Globus pallidus (tissue), 1 donor: ENCODE measurements at places on chromosomes 7 and 10.

- peak; percentile 73 for DNase-seq
Measured at GRCh38 chr10:635088-635861, 54.2 kb downstream of the DIP2C start.

GRCh38 chr7:131878777-131879176, 322.3 kb upstream of the PODXL start:
- DNase-seq, result no peak

GRCh38 chr7:139034855-139035585, 822 bp downstream of the ZC3HAV1L start:
- DNase-seq, result no peak

DNA sequence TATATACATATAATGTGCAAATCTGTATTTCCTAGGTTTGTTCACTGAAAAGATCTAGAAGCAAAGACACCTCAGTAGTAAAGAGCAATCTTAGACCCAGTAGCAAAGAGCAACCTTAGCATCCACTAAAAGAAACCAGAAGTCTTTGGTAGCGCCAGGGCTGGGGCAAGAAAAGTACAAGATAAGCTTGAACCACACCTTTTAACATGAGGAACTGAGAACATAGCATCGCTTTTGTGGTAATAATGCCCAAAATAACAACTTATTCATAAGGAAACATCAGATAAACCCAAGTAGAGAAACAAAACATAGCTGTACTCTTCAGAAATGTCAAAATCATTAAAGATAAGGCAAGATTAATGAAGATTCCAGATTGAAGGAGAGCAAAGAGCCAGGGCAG, 173.4 kb downstream of the IMMP2L start:
- DNase-seq, result no peak

DNA sequence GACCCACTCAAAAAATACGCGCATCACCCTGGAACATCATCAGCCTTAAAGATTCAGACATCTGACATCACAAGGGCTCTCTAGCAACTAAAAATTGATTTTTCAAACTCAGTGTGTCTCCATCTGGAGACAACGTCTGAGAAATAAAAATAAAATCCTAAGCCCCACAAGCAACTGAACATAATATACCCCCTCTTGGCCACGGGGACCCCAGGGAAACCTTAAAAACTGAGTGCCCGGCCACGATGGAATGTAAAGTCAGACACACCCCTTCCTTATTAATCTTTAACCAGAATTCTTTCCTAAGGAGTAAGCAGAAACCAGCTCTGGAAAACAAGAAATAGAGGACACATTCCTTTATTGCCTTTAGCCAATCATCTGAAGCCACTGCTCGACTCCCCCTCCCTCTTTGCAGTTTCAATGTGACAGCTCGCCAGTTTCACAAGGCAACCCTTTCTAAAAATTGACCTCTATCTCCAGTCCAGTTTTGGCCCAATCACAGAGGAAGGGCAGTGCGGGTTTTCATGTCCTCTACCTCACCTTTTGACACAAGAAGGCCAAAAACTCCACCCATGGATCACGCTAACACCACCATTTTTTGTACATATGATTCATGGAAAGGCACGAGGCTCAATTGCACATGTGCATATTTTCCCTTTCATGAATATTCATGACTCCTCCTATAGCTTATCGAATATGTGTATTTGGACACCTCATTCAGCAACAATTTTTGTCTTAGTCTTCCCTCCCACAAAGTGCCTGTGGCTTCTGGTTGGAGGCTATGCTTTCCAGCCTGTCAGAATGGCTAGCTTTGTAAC, 24.2 kb downstream of the IFIT3 start:
- no peak for DNase-seq

DNA sequence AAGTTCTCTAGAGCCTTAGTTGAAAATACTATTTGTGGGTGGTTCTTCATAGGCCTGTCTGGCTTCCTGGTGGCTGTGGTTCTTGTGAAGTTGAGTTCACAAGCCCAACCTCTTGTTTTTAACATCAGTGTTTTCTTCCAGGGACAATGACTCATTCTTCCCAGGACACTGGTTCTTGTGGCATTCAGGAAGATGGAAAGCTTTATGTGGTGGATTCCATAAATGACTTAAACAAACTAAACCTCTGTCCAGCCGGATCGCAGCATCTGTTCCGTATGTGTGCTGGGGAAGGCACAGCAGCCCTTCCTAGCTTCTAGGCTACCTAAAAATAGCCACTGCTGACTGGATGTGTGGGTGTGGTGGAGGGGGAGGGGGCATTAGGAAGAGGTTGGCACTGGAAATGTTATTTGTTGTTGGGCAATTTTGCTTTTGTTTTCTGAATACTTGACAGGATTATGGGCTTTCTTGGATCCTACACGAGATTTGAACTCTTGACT, 3.9 kb downstream of the LSMEM1 start:
- DNase-seq, result no peak

GRCh38 chr10:102175415-102175814, 23.2 kb downstream of the NOLC1 start:
- no peak for DNase-seq

GRCh38 chr7:79553811-79554555, 100.5 kb upstream of the MAGI2 start:
- no peak for DNase-seq

DNA sequence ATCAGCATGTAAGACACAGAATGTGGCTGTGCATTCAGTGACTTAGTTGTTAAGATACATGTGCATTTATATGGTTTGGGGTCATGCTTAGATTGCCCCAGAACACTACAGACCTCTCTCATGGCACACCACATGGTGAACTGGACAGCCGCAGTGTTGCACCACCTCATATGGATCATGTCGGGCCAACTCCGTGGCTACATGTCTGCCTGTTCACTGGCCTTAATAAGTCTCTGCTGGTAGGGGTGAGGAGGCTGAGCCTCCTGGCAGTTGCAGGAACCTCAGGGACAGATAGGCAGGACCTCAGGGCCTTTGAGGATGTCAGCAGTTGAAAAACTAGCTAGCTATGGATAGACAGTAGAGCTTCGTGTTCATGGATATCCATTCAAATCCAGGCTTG, 751.0 kb downstream of the GRID1 start:
- DNase-seq, result no peak

DNA sequence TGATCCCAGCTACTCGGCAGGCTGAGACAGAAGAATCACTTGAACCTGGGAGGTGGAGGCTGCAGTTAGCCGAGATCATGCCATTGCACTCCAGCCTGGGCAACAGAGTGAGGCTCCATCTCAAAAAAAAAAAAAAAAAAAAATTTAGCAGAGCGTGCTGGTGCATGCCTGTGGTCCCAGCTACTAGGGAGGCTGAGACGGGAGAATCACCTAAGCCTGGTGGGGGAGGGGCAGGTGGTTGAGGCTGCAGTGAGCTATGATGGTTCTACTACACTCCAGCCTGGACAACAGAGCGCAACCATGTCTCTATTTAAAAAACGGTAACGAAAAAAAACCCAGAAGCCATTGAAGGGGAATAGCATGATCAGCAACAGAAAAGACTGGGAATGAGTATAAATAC, 89.9 kb downstream of the ARHGAP12 start:
- no peak for DNase-seq

DNA sequence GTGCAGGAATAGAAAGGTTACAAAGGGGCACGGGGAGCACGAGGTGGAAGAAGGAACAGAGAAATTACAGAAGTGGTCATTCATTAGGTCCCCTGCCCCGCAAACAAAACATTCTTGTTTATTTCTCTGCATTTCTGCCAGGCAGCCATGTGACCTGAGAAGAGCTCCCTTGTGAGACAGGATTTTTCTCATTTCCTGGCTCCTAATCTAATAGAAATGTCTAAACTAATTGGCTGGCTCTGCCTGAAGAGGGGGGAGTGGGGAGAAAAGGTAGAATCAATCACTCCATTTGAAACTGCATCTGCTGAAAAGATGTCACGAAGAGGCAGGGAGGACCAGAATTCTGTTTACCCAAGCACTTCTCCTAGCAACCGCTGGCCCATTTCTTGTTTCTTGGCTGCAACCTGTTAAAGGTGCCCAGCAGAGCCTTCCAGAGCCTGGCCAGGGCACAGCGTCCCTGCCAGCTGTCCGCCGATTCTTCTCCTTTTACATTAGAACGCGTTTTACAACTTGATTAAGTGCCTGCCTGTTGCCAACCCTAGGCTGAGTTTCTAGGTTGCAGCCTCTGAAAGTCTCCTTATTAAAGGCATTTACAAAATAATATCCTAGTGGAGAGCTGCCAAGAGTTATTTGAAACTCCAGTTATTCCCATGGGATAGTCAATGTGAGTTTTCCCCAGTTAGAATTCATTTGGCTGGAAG, 1227.6 kb downstream of the TYW1 start:
- DNase-seq, result peak; percentile 75

GRCh38 chr7:102860351-102860811, 52.4 kb upstream of the LRRC17 start:
- no peak for DNase-seq

DNA sequence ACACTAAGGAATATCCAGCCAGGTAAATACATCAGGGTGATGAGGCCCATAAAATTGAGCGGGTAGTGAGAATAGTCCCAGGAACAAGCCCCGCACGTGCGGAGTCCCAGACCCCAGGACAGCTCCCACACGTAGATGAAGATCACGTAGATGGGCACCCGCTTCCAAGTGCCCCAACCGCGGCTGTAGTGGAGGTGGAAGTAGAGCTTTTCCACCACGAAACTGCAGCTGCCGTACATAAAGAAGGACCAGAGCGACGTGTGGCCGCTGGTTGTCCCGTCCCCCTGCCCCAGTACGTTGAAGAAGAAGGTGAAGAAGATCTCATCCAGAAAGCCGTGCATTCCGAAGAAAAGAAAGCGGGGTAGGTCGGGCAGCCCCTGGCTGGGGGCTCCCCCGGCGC, 948 bp downstream of the TMEM229A start:
- DNase-seq, result peak; percentile 47

GRCh38 chr7:151377406-151377805, 32.4 kb downstream of the WDR86 start:
- DNase-seq, result no peak

DNA sequence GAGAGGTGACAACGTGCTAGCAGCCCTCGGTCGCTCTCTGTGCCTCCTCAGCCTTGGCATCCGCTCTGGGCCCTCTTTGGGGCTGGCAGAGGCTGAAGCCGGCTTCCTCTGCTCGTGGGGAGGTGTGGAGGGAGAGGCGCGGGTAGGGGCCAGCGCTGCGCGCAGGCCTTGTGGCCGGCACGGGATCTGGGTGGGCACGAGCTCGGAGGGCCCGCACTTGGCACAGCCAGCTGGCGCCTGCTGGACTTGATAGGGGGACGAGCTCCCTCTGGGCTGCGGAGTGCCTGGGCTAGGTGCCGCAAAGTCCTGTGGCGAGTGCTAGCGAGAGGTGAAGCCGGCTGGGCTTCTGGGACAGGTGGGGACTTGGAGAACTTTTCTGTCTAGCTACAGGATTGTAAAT, 170.7 kb downstream of the EXOC4 start:
- no peak for DNase-seq

GRCh38 chr7:15508258-15508657, 53.6 kb downstream of the AGMO start:
- peak; percentile 79 for DNase-seq

- DNase-seq, result no peak
Measured at GRCh38 chr7:27132978-27133377, 2.4 kb upstream of the HOXA4 start.

DNA sequence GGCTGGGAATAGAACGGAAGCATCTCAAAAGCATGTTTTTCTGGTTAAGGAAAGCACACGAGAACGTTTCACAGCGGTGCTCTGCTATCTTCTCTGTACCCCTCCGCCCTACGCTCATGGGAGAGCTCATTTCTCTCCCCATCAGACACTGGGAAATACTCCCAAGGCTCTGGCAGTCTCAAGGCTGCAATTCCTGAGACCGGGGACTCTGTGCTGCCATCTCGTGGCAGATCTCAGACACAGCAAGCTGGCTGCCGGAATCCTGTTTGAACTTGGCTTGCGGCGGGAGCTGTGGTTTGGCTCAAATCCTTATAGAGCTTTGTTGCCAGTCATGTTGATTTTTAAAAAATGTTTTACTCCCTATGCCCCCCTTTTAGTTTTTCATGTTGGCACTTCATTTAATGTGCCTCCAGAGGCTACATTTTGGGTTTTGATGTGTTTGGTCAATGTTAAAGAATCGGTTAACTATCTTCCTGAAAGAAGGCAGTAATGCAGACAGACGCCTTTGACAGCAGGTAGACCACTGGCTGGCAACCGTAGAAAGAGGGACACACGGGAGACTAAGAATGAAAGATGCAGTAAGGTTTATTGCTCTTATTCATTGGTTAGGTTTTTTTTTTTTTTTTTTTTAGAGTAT, 27.6 kb downstream of the BMPER start:
- DNase-seq, result peak; percentile 78

DNA sequence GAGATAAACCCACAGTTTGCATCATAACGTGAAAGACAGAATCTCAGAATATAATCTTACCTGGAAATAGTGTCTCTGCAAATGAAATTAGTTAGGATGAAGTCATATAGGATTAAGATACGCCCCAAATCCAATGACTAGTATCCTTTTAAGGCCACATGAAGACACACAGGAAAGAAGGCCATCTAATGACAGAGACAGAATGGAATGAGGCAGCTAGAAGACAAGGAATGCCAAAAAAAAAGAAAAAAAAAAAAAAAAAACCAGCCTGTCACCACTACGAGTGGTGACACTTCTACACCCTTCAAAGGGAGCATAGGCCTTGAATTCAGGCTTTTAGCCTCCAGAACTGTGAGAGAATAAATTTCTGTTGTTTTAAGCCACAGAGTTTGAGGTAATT, 82.9 kb downstream of the HYCC1 start:
- DNase-seq, result no peak

- no peak for DNase-seq
Measured at GRCh38 chr10:113456741-113457140, 96.1 kb upstream of the HABP2 start.

GRCh38 chr7:55244006-55244745, 121.0 kb upstream of the LANCL2 start:
- no peak for DNase-seq

GRCh38 chr7:99733448-99733847, 1.5 kb downstream of the CYP3A7 start:
- DNase-seq, result no peak

- no peak for DNase-seq
Measured at GRCh38 chr7:155198196-155198892, 99.3 kb upstream of the INSIG1 start.

- DNase-seq, result no peak
Measured at GRCh38 chr10:93235686-93236085, 162.0 kb downstream of the CYP26A1 start.

- DNase-seq, result no peak
Measured at GRCh38 chr7:93115796-93116195, 2.0 kb downstream of the SAMD9 start.

DNA sequence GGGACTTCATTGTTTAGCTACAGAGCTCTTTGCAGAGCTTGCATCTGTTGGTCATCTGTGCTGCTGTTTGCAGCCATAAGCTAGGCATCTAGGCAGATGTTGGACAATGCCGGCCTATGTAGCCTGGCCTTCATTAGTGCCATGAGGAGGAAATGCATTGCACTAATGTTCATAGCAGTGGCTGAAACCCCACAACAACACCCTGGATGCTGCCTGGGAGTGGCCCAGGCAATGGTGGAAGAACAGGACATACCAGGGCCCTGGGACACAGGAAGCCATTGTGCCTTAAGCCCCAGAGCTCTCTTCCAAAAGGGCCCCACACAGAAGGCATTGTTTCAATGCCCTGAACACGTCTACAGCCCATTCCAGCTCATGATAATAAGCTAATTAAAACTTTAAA, 131.5 kb upstream of the LYZL1 start:
- peak; percentile 80 for DNase-seq

- DNase-seq, result peak; percentile 27
Measured at GRCh38 chr7:45000093-45001032, at the start of gene CCM2. TSS of gene CCM2 (plus strand) at chr7:45000201. CDS start at chr7:45000334, 133 bp downstream.

GRCh38 chr7:17660116-17660515, 280.2 kb downstream of the SNX13 start:
- no peak for DNase-seq
